ENCODE measurements at places on chromosomes 2 and 18.

GRCh38 chr18:58867281-58867961 lies 2.7 kb downstream of the ZNF532 start:
- DNase-seq = peak; percentile 75

- peak; percentile 26 for DNase-seq
These were observed 59.9 kb upstream of the REG3A start for GRCh38 chr2:79219383-79219988.

- DNase-seq = no peak
These were observed 8.0 kb upstream of the REG1A start for GRCh38 chr2:79112269-79112668.

DNA sequence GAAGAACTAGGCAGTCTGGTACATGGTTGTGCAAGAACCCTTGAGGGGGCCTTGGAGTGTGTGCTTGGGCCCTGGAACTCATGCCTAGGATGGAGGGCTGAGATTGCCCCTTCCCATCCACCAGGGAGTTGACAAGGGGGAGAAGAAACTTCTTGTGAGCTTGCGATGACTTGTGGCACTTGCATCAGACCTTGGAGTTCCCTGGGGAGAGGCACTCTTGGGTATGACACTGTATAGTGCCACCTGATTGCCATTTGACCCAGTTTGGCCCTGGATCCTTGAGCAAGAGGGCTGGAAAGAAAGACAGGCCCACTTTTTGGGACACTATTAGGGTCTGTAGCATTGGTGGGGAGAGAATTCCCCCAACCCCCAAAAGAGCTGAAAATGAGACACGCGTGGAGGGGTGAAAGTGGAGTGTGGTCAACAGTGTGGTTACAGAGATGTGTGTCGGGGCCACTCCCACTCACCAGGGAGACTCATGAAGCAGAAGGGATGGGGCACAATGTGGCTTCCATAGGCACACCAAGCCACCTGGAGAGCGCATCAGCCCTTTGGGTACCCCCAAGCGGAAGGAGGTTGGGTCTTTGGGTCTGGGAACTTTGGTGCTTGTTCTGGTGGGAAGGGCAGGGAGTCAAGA lies 101.3 kb downstream of the MSH2 start:
- no peak for DNase-seq

DNA sequence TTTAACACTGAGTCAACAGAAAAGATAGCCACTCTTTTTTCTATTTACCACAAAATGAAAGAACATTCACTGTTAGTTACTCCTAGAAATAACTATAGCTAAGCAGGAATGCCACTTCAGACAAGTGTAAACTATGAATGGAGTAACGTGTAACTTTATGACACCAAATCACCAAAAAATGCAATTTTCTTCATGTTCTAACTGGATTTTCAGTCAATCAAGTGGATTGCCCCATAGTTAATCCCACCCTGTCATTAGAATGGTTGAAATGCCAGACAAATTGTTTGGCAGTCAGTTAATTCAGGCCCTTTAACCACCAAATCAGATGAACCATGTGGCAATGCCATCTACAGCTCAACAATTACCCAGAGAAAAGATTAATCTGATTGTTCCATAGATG lies 9.9 kb downstream of the EPHA4 start:
- no peak for DNase-seq

- no peak for DNase-seq
These were observed 480.4 kb downstream of the TGIF1 start for GRCh38 chr18:3930126-3931012.

GRCh38 chr2:102117472-102117858 lies 25.1 kb upstream of the IL1R1 start:
- DNase-seq = no peak

DNA sequence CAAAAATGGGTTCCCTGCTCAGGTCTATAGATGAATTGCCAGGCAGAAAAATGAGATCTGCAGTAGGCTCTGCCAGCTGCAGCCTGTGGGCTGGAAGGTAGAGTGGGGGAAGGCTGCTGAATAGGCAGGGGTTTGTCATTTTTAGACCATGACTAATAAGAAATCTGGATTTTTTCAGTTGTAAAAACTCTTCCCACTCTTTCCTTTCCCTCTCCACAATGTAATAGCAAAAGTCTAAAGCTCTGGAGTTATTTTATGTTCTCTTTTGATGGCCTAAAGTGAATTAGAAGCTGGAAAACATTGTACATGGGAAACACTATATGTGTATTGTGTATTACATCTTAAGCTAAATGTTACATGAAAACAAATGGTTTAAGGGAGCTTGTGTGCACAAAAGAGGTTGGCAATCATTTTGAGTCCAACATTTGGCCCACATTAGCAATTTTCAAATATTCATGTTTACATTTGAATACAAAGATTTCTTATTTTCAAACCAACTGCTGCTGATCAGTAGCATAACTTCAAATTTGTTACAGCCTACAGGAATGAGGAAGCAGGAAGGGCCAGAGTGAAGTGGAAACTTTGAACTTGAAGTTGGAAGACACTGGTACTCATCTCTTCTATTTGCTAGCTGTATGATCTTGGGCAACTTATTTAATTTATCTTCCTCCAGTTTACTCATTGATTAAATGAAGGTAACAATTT lies 407.1 kb downstream of the SLC4A3 start:
- no peak for DNase-seq

GRCh38 chr2:223915071-223915470 lies 30.1 kb downstream of the WDFY1 start:
- no peak for DNase-seq

GRCh38 chr2:29618024-29618423 lies 303.4 kb downstream of the ALK start:
- DNase-seq = no peak
